ENCODE measurements at places on chromosomes 6 and 20.

DNA sequence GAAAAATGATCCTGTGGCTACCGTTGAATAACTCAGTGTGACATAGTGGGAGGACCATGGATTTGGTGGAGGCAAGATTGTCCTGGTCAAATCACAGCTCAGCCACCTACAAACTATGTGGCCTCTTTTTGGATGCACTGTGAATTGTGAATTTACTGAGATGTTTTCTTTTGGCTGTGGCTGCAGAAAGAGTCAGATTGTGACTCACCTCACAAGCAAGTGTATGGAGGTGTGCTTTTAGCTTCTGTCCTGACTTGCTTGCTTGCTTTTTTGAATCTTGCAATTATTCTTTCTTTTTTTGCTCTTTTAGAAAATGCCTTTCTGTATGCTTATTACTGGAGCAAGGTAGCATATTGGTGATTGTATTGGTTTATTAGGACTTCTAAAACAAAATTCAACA, 122.9 kb upstream of the FOXO3 start:
- DNase-seq: no peak

DNA sequence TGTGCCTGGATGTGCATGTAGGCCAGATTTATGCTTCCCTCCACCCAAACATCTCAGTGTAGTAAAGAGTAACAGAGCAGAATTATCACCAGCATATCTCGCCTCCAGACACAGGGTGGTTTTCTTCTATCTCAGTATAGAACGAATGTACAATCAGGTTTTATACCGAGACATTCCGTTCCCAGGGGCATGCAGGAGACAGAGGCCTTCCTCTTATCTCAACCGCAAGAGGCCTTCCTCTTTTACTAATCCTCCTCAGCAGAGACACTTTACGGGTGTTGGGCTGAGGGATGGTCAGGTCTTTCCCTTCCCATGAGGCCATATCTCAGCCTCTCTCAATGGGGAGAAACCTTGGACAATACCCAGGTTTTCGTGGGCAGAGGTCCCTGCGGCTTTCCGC, 36.4 kb upstream of the MC3R start:
- DNase-seq: no peak

DNA sequence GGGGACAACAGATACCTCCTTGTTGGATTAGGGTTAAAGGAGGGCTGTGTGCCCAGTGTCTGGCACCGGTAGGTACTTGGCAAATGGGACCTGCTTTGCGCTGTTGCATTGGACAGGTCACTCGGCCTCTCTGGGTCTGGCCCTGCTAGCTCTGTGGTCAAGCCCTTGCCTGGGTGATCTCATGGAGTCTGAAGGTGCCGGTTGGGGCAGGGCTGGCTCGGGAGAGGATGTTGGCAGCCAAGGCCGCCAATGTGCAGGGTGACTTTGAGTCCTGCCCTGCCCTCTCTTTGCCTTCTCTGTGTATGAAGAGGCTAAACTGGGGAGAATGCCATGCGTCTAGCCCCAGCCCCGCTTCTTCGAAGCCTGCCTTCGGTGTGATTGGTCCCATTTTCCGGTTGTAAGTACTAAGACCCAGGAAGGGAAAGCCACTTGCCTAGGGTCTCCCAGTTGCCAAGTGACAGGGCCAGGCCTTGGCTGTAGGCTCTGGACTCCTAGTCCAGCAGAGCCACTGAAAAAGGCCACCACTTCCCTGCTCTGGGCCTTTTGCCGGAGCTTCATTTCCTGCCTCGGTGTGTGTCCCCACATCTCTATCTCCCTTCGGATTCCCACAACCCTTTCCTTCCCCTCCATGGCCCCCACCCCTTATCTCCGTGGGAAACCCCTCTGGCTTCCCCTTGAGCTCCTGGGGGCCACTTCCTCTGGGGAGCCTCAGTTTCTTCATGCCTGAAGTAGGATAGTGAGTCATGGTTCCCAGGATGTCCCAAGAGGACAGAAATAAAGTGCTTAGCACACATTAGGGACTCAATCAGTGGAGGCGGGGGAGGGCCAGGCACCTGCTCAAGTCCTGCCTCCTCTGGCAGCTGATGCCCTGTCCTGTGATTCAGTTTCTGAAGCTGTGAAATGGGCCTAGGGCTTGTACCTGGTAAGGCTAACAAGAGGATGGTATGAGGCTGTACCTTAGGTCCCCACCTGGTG, 3.9 kb downstream of the SRC start:
- no peak for DNase-seq

GRCh38 chr6:52376763-52377162, 14.8 kb downstream of the PAQR8 start:
- no peak for DNase-seq

GRCh38 chr6:17475606-17476244, 82.3 kb downstream of the CAP2 start:
- DNase-seq: no peak

DNA sequence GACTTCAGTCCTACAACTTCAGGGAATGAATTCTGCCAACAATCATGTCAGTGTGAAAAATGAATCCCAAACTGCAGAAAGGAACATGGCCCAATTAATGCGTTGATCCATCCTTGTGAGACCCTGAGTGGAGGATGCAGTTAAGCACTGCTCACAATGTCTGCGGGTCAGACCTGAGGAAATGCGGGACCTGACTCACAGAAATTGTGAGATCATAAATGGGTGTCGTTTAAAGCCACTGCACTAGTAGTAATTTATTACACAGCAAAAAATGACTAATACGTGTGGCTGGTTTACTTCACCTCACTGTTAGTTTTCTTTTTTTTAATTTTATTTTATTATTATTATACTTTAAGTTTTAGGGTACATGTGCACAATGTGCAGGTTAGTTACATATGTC, 505.0 kb downstream of the PRKN start:
- DNase-seq: no peak

GRCh38 chr6:116471531-116471930, 10.4 kb downstream of the CALHM6 start:
- no peak for DNase-seq

DNA sequence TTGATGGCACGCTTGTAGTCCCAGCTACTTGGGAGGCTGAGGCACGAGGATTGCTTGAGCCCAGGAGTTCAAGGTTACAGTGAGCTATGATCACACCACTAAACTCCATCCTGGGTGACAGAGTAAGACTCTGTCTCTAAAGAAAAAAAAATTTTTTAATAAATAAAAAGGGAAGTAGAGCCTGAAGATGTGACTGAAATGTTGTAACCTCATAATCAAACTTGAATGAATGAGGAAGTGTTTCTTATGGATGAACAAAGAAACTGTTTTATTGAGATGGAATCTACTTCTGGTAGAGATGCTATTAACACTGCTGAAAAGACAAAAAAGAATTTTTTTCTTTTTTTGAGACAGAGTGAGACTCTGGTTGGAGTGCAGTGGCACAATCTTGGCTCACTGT, 6.7 kb downstream of the MAK start:
- DNase-seq: no peak

DNA sequence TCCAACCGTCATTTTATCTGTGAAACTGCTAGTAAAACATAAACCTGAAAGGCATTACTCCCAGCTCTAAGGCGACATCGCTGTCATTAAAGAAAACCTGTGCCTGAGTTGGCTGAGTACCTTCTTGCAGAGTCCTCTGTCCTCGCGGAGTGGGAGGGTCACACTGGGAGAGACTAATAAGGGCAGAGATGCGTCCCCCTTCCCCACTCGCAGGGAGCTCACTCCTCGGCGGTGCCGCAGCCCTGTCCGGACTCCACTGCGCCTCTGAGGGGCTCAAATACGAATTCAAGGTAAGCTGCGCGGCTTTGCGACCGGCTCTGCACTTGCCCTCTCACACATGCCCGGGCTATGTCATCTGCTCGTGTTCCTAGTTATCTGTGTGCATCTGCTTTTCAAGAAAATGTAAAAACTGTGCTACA, at the start of gene COL19A1:
Gene COL19A1 (plus strand): TSS at position 206 of the 419 bp plus-strand sequence. CDS start 13,012 bp downstream, outside the sequence.
- DNase-seq: no peak

GRCh38 chr6:9404351-9405146, 969.2 kb upstream of the SLC35B3 start:
- DNase-seq: no peak

DNA sequence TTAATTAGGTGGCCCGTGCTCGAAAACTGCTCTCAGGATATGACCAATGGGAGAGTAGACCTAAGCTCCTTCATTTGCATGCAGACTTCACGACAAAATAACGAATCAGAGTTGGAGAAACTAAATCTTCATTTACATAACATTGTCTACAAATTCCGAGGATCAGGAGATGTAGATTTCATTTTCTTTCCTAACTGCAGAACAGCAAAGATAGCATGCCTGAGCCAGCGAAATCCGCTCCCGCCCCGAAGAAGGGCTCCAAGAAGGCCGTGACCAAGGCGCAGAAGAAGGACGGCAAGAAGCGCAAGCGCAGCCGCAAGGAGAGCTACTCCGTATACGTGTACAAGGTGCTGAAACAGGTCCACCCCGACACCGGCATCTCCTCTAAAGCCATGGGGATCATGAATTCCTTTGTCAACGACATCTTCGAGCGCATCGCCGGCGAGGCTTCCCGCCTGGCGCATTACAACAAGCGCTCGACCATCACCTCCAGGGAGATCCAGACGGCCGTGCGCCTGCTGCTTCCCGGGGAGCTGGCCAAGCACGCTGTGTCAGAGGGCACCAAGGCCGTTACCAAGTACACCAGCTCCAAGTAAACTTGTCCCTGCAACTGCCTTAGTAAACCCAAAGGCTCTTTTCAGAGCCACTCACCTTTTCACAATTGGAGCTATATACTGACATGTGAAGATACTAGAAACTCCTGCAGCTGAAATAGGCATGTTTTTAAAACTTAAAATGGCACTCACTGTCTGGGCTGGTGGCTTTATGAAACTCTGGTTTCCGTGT, 96.5 kb downstream of the HFE start:
- peak; percentile 94 for DNase-seq

- no peak for DNase-seq
These were observed 306.5 kb upstream of the HS3ST5 start for GRCh38 chr6:114649298-114649697.

GRCh38 chr6:113856375-113856624, 845 bp upstream of the MARCKS start:
- DNase-seq: no peak

GRCh38 chr6:74170118-74170517, 474.1 kb downstream of the CD109 start:
- no peak for DNase-seq

GRCh38 chr6:315921-316752, 23.9 kb downstream of the DUSP22 start:
- no peak for DNase-seq

DNA sequence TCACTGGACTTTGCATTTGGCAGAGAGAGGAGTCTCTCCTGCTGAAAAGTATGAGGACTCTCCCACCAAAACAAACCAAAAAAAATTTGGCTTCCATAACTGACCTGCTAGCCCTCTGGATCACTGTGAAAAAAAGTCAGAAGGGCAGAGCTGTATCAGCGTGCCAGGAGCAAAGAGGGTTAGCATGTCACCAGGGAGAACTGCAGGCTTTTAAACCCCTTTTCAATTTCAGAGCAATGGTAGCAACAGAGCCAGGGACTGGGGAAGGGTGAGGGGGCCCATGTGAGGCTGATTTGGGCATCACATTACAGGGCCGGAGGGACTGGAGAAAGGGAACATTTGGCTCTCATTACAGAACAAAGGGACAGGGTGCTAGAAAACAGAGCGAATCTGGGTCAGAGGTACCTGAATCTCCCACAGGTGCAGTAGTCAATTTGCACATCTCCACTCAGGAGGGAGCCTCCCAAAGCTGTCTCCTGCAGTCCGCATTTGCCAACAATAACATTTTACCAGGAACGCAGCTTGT, 185.7 kb upstream of the EYA4 start:
- DNase-seq: no peak

DNA sequence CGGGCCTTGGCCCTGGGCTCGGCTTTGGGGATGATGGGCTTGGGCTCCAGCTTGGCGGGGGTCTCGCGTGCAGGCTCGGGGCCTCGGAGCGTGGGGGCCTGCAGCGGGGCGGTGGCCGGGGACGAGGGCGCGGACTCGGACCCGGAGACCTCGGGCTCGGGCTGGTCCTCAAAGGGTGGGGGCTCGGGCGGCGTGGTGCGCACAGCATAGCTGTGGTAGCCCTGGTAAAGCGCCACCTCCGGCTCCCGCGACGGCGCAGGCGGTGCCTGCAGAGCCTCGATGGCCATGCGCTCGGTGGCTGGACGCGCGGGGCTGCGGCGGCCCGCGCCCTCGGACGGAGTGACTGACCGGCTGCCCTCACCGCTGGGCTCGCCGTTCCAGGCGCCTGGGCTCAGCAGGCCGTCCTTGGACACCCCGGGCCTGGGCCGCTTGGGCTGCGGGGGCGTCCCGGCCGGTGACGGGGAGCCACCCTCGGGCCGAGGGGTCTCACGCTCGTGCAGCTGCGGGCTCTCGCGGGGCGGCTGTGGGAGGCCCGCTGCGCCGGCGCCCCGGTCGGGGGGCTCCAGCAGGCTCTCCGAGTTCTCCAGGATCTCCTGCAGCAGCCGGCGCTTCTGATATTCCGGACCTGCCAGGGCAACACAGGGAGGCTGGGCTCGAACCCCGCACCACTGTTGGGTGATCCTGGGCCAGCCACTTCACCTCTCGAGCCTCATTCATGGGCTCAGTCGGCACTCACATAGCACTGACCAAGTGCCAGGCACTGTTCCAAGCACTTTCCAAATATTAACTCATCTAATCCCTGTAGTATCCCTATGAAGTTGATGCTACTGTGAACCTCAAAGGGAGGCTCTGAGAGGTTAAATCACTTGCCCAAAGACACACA, 71.0 kb downstream of the JPH2 start:
- DNase-seq: no peak

DNA sequence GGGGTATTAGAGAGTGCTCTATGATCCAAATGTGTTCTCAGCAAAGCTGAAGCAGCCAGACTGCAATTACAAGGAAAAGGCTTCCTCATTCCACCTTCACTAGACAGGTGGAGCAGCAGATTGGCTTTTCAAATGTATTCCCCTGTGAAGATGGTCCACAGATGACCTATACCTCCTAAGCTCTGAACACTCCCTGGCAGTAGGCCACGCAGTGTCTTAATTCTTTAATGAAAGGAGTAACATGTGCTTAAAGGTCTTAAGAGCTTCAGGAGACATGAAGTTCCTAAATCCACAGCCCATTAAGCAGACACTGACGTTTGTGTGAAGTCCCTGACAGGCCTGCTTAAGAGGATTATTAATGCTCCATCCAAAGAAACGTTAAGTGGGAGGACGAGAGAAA, 138.9 kb upstream of the NUP153 start:
- no peak for DNase-seq

- DNase-seq: no peak
These were observed 48.5 kb upstream of the SUPT3H start for GRCh38 chr6:45426251-45426650.

All from T-helper 2 cell (primary cell).